ENCODE measurements at places on chromosomes 12 and 14.

DNA sequence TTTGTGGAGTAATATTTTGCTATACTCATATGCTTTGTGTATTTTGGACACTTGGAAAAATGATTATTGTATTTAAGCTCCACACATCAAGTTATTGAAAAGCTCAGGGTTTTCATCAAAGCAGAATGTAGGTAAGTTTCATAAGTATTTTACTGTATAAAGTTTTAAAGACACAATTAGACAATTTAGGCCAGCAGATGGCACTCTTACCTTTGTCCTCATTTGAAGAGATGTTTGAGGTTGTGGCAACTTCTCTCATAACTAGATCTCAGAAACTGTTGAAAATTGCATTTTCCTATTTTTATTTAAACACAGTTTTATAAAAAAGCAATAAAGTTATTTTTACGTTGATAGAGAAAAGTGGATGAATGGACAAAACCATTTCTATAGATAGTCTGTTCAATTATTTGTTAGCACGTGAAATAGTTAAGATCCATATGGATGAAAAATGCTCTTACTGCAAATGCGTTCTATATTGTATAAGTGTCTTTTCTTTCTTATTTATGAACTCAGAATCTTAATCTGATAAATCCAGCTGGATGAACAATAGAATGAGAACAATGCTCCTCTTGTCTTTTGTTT is 300.0 kb downstream of the AEBP2 start:
- peak; percentile 47 for DNase-seq

DNA sequence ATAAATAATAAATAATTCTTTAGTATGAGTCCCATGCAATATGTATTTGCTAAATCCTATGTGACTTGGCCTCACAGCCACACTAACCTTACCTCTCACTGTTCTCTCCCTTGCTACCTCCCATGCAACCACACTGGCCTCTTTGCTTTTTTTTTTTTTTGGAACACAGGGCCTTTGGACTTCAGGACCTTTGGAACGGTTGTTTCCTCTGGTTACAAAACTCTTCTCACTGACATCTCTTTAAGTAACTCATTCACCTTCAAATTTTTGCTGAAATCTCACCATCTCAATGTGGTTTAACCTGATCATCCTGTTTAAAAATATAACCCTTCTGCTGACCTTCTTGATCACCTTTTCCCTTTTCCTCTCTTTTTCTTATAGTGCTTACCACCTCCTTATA is 194.0 kb downstream of the SSPN start:
- no peak for DNase-seq

- DNase-seq = no peak
These were observed 843 bp upstream of the NUAK1 start for GRCh38 chr12:106139422-106140171.

DNA sequence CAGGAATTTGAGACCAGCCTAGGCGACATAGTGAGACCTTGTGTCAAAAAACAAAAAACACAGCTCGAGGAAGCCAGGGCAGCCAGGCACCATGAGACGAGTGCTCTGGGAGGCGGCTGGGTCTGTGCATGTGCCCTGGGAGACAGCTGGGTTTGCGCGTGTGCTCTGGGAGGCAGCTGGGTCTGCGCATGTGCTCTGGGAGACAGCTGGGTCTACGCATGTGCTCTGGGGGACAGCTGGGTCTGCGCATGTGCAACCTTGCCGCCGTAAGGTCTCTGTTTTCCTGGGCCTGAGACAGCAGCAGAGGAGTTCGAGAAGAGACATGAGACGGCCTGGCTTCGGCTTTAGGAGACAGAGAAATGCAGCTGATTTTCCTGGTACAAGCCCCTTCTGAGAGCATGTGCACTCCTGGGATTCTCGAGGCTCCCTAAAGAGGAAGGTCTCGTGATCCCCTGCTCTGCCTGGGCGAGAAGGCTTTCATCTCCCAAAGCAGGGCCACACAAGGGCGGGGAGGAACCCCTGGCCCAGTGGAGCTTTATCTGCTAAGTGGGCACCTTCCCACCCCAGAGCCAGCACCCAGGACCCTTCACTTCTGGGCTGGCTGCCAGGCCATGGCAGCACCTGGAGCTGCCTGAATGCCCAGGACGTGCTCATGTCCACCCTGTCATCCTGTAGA is 3.5 kb upstream of the BDKRB1 start:
- DNase-seq = no peak

GRCh38 chr12:27478949-27479348 is 32.4 kb downstream of the SMCO2 start:
- no peak for DNase-seq

GRCh38 chr12:60257063-60257462 is 661.2 kb downstream of the SLC16A7 start:
- DNase-seq = no peak

- no peak for DNase-seq
These were observed 318.8 kb downstream of the NAV3 start for GRCh38 chr12:78149459-78149858.

DNA sequence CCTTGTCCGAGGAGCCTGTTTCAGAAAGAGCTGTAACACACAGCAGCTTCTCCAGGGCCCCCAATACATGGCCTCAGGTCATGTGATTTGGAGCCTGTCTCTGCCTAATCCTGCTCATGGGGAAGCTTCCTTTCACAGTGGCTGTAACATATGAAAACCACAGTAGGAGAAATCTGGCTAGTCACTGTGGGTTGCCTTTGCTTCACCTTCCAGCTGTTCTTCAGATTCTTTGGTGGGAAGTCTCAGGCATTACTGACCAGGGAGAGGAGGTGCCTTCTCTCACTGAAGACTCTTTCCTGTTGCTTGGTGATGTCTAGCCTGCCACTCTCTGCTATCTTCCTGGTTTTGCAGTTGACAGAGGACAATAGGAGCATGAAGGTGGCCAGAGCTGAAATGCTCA is 350.6 kb downstream of the DPF3 start:
- DNase-seq = peak; percentile 19

DNA sequence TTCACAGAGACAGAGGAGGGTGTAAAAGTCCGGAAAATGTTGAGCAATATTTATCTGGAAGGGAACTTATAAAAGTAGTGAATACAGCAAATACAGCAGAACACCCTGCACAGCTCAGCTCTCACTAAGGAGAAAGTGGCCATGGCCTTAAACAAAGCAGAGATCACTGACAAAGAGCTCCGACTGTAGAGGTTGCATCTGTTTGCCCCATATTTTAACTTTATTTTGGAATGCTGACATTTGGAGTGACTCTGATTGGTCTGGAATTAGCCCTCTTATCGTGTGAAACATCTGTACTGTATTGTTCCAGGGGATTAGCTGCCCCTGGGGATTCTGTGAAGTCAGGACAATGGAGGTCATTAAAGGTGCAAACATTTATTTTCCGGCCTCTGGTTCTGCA is 1275.7 kb upstream of the FLRT2 start:
- no peak for DNase-seq

GRCh38 chr14:103802356-103802755 is 45.0 kb downstream of the PPP1R13B start:
- DNase-seq = no peak

GRCh38 chr14:88786715-88787114 is 6.0 kb downstream of the EML5 start:
- DNase-seq = no peak

GRCh38 chr12:81255947-81256346 is 178.1 kb downstream of the ACSS3 start:
- no peak for DNase-seq

- DNase-seq = peak; percentile 33
These were observed 2.2 kb downstream of the ADIPOR2 start for GRCh38 chr12:1692895-1693610.

DNA sequence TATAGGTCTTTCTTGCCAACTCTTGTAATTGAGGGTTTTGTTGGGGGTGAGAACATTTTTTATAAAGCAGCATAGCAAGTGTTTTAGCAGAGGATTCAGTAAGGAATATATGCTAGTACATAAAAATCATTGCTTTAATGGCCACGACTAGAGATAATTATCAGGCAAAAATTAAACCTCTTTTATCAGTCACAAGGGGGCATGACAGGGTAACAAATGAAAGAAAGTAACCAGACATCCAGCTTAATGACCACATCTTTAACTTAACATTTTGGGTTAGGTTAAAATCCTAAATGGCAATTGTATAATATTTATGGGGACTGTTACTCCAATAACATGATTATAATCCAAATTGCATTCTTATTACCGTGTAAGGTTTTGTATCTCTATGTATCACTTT is 119.6 kb downstream of the LRRIQ1 start:
- no peak for DNase-seq

- DNase-seq = no peak
These were observed 6.8 kb downstream of the SIX6 start for GRCh38 chr14:60515511-60516289.

GRCh38 chr12:6532051-6532926 is 2.0 kb upstream of the GAPDH start:
- peak; percentile 88 for DNase-seq

DNA sequence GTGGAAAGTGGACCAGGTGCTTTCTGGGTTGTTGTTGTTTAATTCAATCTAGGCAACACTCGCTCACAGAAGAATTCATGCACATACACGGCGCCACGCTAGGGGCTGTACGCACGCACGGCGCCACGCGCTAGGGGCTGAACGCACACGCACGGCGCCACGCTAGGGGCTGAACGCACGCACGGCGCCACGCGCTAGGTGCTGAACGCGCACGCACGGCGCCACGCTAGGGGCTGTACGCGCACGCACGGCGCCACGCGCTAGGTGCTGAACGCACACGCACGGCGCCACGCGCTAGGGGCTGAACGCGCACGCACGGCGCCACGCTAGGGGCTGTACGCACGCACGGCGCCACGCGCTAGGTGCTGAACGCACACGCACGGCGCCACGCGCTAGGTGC is 54.3 kb downstream of the NINJ2 start:
- DNase-seq = no peak

DNA sequence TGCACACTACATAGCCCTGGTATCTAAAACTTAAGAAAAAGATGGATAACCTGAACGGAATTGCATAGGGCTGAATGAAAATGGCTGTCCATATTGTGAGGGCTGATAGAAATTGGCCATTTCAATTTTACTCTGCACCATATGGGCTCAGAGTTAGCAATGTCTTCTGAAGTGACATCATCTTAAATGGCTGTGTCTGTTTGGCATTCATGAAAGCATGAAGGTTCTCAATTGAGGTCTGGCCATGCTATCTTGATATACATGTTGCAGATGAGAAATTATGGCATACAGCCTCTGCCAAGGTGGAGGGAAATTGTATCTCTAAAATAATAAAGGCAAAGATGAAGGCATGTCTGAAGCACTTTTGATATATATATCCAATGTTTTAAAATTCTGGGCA is 226.0 kb upstream of the PDE3A start:
- DNase-seq = no peak

DNA sequence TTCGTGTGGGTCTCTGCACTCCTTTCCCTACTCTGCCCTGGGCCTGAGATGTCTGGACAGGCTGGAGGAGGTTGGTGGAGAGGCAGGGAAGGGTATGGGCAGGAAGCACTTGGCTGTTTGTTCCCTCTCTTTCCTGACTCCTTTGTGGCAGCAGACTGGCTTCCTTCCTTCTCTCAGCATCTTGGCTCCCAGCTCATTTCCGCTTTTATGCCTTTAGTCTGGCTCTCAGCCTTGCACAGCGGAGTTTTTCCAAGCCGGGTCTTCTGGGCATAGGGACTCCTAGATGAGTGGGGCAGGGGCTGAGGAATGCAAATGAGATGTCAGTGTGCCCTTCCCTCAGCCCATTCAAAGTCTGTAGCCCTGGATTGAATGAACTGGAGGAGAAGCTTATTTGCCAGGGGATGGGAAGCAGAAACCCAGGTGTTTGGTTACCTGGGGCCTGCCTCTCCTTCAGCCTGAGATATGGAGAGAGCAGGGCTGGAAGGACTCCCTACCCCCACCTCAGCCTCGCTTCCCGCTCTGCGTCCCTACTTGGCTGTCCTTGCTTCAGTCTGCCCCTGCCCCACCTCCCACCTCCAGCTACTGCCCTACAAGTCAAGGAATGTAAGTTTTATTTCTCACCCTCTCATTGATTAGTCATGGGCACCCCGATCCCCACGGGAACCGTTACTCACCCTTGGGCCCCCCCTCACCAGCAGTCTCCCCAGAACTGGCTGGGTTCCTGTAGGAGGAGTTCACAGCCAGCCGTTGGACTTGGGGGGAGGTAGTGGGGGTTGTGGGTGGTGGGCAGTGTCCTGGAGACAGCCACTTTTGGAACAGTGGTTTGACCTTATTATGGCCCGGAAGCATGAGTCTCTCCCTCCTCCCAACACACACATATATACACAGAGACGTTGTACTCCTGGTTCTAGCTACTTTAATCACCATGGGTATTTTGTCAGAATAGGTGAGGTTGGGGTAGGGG is 9.3 kb upstream of the ITGA5 start:
- peak; percentile 69 for DNase-seq

GRCh38 chr12:64739778-64740177 is 19.4 kb downstream of the GNS start:
- DNase-seq = no peak

GRCh38 chr14:91004987-91005386 is 55.5 kb downstream of the RPS6KA5 start:
- no peak for DNase-seq

DNA sequence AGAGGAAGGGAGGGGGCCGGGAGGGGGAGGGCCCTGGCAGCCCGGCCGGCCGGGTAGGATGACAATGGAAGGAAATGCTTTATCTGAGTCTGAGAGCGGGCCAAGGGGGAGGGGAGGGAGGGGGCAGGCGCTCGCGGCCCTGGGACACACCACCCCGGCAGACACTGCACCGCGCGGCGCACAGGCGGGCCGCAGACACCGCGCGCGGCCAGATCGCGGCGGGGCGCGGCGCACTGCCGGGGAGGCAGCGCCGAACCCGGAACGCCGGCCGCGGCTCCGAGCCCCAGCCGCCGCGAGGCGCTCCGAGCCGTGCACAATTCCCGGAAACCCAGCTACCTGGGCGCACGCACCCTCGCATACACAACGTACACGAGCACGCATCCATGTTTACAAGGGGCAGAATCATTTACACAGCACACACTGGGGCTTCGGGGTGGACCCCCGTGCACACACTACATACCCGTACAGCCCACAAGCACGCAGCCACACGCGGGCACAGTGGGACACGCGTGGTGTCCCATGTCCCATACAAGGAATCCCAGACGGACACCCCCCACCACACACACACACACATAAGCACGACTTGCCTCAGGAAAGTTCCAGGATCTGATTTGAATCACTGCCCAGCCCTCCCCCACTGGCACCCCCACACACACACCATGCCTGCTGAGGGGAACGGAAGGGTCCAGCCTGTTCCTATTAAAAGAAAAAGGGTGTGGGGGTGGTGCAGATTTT is at the start of gene HDAC7:
Gene HDAC7, minus strand, starts transcription at position 8 of the 735 bp plus-strand sequence. CDS start 118 bp downstream, outside the sequence.
- DNase-seq = peak; percentile 56

DNA sequence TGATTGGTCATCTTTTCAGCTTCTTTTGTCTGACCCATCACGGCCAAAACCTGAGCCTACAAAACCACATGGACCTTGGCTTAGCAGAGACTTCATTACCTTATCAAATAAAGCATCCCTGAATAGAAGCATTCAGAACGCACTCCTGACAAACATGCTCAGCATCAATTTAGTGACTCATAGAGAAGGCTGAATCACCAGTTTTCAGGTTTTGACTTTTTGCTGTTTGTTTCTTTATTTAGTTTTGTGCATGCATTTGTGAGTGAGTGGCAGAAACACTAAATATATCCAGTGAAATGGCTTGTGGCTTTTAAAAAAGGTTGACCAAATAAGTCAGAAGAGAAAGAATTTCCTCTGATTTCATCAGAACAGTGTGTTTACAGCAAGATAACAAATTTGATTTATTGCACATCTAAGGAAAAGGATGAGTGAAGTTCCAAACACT is 19.0 kb upstream of the OVCH1 start:
- DNase-seq = no peak
